ENCODE measurements at places on chromosomes 1 and 21.

DNA sequence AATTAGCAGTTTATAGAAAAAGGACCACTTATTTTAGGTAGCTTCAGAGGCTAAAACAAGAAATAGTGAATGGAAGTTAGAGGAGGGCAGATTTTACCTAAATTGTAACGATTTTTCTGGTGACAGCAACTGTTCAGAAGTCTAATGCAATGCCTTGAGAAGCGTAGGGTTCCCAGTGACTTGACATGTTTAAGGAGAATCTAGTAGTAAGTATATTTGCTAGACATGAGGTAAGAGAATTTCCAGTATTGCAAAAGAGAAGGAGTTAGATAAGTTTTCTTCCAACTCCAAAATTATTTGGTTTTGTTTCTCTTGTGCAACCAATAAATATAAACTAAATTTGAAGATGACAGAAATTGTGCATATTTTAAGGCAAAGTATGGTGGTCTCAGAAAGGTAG, 140.0 kb downstream of the SMYD3 start:
- DNase-seq, result no peak

DNA sequence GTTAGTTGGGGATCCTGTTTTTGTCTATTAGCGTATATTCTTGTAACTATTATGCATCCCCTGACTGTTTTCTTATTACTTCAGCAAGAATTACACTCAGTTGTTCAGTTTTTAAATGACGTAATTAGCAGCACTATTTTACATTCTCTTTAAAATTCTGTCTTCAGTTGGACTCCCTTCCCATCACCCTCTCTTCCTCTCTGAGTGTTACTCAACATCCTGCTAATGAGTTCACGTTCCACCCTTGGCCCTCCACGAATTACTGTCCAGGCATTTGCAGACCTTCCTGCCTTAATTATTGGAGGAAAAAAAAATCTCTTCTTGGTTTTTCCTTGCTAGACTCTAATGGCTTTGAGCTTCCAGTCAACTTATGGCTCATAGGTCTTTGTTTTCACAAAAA, 23.6 kb upstream of the FAM78B start:
- no peak for DNase-seq

- DNase-seq, result no peak
These were observed 162.3 kb upstream of the ARHGEF16 start for GRCh38 chr1:3292051-3292722.

- no peak for DNase-seq
These were observed 219.8 kb upstream of the PRMT6 start for GRCh38 chr1:106836708-106837107.

- DNase-seq, result no peak
These were observed 25.0 kb upstream of the CHRM3 start for GRCh38 chr1:239361403-239361802.

- no peak for DNase-seq
These were observed 34.6 kb upstream of the ADAMTS5 start for GRCh38 chr21:27001526-27001925.

- DNase-seq, result no peak
These were observed 40.9 kb downstream of the ALPL start for GRCh38 chr1:21550097-21550496.

GRCh38 chr1:114112775-114113174, 40.9 kb downstream of the SYT6 start:
- no peak for DNase-seq

- DNase-seq, result no peak
These were observed 12.0 kb downstream of the MOV10 start for GRCh38 chr1:112686417-112686816.

DNA sequence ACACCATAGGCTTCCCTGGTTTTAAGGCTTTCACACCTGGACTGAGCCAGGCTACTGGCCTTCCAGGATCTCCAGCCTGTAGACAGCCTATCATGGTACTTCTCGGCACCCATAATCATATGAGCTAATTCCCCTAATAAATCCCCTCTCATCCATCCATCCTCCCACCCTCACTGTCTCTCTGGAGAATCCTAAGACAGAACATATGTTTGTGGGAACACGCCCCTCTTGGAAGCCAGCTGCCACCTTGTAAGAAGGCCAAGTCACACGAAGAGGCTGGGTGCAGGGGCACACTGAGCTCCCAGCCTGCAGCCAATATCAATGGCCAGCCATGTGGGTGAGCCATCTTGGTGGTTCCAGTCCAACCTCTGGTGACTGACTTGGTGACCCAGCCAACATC, 7.4 kb downstream of the CLCC1 start:
- DNase-seq, result no peak

DNA sequence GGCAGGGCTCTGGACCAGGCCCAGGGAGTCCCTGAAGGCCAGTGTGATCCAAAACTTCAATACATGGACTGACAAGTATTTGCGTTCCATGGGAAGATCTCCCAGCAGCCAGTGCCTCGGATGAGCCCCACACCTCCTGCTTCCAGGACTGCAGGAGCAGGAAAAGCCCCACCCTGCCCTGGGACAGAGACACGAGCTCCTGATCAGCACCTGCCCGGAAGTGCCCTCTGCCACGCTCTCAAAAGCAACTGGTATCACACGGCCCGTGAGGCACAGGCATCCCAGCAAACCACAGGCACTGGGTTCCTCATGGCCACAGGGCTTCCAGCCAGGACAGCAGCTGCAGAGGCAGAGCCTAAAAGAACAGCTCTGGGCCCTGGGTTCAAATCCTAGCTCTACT, 48.6 kb downstream of the ACOT7 start:
- no peak for DNase-seq

DNA sequence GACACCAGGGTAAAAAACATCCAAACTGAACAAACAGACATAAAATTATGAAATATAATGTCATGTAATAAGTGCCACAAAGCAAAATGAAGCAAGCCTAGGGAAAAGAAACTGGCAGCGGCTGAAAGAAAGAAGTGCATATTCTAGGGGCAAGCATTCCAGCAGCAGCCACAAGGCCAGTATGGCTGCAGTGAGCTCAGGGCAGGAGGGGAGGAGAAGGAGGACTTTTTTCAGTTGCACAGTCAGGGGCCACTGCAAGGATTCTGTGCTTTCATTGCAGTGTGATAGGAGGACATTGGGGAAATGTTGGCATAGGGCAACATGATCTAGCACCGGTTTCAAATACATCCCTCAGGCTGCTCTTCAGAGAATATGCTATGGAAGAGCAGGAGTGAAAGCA, 263.8 kb downstream of the NEGR1 start:
- no peak for DNase-seq

- DNase-seq, result no peak
These were observed 67.3 kb upstream of the MAP10 start for GRCh38 chr1:232737917-232738316.
